ENCODE measurements at places on chromosomes 2 and 18.
A peak's percentile ranks its signal among the peaks of the same experiment; 100 is the strongest.

DNA sequence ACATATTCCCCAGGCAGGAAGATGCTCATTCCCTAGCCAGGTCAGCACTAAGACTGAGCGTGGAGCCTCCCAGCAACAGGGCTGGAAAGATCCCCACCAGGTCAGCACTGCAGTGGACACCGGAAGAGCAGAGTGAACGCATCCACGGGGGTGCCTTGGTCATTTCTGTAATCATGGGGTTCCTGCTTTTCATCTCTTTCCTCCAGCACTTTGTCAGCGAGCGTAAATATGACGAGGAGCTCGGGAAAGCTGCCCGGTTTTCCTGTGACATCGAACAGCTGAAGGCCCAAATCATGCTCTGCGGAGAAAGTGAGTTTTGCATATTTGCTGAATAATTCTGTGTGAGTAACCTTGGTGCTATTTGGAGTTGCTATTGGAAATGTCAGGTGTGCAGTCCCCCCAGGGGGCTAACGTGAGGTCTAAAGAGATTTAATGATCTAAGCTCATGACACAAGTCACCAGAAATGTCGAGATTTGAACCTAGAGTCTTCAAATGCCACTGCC, 40.1 kb downstream of the KCTD18 start:
- DNase-seq, result no peak

GRCh38 chr2:107393516-107393915, 433.2 kb upstream of the RGPD4 start:
- DNase-seq, result no peak

- DNase-seq, result no peak
Observed at GRCh38 chr2:25073914-25074313, 32.0 kb downstream of the EFR3B start.

DNA sequence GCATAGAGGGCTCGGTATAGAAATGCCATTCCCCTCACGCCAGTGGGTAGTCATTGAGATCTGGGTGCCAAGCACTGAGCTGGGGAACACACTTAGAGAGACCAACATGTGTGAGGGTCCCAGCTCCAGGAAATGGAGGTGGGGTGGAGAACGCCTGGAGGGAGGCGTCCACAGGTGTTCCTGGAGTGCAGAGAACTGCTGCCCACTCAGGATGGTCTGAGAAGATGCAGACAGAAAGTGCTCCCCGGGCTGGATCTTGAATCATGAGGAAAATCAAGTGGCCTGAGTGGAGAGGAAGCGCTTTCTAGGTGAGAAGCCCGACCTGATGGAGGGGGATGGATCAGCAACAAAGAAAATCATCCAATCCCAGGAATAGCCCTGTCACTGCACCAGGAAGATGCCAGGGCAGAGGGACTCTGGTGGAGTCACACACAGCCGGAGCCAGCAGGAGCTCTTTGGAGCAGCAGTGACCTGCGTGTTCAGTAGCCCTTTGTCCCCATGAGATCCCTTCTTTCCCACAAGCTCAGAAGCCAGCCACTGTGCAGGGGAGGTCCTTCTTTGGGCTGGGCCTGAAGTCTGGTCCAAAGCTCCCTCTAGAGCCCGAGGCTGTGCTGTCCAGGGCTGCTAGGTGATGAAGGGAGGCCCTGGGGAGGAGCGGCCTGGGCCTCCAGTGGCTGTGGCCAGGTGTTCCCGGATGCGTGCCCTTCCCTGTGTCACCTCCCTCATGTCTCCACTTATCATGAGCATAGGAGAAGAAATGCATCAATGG, 112.3 kb downstream of the RNF144A start:
- DNase-seq, result no peak

GRCh38 chr18:58359620-58360019, 269.3 kb downstream of the ALPK2 start:
- DNase-seq, result no peak

- DNase-seq, result no peak
Observed at GRCh38 chr2:157152362-157152761, 105.1 kb upstream of the GALNT5 start.

DNA sequence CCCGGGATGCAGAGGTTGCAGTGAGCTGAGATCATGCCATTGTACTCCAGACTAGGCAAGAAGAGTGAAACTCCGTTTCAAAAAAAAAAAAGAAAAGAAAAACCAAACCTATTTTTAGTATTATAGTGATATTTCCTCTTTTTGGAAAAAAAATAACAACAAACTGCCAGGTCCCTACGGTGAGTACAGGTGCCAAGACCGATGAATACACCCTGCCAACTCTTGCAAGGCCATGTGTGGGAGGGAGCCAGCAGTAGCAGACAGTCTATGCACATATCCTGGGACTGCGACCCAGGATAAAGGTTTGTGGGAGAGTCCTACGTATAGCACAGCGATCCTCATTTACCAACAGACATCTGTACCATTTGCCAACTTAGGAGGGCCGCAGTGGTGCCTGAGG, 69.6 kb upstream of the DNMT3A start:
- DNase-seq, result no peak

DNA sequence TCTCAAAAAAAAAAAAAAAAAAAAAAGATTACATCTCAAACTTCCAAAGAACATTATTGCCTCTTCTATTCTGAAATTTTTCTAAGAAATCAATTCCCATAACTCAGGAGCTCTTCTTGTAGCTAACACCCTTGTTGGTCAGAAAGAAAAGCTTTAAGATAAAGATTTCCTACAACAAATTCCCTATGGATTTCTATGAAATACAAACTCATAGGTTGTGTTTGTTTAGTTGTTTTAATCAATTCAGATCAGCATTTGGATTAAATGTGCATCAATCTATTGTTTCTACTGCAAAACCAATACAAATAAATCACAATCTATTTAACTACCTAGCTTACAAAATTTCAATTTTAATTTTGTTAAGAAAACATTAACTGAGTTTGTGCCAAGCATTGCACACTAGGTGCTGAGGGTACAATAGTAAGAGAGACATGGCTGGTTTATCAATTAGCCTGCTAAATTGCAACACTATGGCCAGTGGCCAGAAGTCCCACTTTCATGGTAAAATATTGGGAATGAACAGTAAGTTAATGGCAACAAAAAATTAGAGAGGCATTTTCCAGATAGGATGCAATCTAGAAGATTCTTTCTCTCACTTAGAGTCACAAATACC, 80.2 kb upstream of the MYCN start:
- no peak for DNase-seq

DNA sequence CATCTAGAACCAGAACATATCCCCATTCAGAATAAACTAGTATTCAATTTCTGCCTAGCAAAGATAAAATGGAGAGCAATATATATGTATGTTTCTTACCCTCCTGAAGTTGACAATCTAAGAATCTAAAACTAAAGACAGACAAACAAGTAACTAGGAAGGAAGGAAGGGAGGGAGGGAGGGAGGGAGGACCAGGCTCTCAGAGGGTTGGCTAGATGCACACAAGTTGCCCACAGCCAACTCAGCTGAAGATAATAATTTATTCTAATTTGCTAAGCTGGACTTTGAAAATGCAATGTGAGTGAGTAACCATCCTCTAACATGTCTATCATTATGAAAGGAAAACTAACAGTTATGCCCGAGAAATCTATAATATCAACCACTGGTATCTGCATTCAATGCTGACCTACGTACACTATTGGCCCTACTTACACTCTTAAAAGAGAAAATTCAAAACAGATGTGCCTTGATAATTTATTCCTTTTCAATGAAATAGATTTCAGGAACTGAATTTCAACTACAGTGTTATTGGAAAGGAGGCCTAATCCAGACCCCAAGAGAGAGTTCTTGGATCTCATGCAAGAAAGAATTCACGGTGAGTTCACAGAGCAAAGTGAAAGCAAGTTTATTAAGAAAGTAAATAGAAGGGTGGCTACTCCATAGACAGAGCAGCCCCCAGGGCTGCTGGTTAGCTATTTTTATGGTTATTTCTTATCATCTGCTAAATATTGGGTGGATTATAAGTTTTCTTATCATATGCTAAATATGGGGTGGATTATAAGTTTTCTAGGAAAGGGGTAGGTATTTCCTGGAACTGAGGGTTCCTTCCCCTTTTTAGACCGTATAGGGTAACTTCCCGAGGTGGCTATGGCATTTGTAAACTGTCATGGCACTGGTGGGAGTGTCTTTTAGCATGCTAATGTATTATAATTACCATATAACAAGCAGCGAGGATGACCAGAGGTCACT, 288.5 kb upstream of the SLC39A10 start:
- no peak for DNase-seq

- no peak for DNase-seq
Observed at GRCh38 chr2:118842661-118843482, 4.6 kb downstream of the EN1 start.

DNA sequence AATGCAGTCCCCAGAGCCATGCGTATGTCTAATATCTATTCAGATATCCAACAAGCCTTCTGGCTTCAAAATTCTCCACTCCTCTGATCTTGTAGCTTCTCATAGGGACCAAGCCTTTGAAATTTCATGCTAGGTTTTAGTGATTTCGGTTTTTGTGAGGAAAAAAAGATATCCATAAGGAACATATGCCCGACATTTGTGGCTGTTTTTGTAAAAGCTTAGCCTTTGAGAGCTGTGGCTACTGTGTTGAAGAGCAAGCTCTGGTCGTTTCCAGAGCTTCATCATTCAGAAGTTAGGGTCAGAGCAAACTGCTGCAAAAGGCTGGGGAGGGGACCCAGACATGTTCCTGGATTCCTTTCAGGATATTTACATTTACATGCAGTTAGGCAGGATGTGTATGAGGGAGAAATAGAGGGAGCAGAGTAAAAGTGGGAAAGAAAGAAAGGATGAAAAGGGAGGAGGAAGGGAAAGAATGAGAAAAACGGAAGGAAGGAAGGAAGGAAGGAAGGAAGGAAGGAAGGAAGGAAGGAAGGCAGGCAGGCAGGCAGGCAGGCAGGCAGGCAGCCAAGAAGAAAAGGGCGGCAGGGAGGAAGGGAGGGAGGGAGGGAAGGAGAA, 70.2 kb downstream of the NCKAP5 start:
- DNase-seq, result no peak

- peak; percentile 25 for DNase-seq
Observed at GRCh38 chr2:229431327-229431954, 160.4 kb upstream of the PID1 start.
